MM.1S (cell line): ENCODE measurements at places on chromosomes 6 and 20.

DNA sequence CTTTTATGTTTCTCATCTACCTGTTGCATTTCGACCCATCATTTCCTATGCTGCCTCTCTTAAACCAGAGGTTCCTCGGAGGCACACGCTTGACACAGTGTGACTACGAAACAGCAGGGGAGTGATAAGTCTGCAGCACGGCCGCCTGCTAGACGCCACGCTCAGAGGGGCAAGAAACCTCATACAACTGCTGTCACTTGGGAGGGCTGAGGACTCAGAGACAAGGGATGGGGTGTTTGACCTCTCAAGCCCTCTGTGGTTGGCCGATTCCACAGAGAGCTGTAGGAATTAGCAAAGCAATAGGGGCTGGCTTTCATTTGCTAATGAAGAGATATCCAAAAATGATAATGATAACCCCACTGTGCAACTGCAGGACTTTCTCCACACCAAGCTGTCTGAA, 372.5 kb downstream of the ZFAND3 start:
- no peak for DNase-seq

GRCh38 chr6:33172688-33173534, 19.4 kb downstream of the COL11A2 start:
- no peak for DNase-seq

- no peak for DNase-seq
Measured at GRCh38 chr6:111658462-111659154, 52.9 kb upstream of the TRAF3IP2 start.

DNA sequence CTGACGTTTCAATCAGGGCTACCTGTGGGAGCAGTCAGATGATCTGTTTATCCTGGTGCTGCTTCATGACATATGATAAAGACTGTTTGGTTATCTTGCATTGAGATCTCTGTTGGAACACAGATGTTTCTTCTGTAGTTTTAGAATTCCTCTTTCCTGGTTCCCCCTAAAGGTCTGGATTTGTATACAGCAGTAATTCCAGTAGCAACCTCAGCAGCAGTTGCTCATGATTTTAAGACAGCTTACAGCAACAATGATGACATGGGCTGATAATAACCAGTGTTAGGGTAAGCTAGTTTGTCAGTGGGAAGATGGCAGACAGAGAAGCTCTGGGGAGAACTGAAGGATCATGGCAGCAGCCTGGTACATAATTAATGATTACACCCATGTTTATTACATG, 439.4 kb downstream of the PHF3 start:
- DNase-seq: no peak

- DNase-seq: no peak
Measured at GRCh38 chr20:48845721-48846306, 18.0 kb upstream of the PREX1 start.

- DNase-seq: peak; percentile 77
Measured at GRCh38 chr6:123380257-123380656, 256.5 kb downstream of the TRDN start.

- no peak for DNase-seq
Measured at GRCh38 chr6:146301764-146302163, 241.9 kb upstream of the RAB32 start.

- DNase-seq: no peak
Measured at GRCh38 chr20:2694519-2694918, 1.9 kb downstream of the EBF4 start.

DNA sequence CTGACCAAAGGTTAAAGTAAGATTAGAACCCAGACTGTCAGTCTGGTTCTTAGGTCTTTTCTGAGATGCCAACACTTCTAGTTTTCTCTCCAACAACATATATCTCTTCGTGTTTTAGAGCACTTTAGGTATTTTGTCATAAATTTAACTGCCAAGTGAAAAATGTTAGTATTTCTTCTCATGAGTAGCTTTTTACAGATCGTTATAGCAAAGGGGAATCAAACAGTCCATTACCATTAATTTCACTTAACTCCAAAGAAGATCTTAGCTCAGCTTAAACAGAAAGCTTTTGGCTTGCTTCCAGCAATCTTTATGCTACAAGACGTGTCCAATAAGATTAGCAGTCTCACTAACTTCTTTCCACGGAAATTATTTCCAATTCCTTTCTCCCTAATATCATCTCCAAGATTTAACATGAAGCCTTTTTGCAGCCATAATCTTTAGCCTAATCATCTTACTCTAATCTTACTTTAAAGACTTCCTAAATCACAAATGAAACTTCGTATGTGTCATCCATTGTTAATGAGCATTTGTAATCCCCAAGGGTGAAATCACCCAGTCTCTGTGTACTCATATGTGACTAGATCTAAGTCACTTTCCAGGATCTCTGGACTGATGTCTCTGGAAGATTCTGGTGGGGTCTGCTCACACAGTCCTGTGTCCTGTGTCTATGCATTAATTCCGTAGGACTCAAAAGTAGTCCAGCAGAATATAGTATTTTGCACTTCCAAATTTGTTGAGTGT, 38.7 kb downstream of the MOXD1 start:
- DNase-seq: no peak

- no peak for DNase-seq
Measured at GRCh38 chr20:47336129-47336754, 20.3 kb downstream of the ZMYND8 start.

DNA sequence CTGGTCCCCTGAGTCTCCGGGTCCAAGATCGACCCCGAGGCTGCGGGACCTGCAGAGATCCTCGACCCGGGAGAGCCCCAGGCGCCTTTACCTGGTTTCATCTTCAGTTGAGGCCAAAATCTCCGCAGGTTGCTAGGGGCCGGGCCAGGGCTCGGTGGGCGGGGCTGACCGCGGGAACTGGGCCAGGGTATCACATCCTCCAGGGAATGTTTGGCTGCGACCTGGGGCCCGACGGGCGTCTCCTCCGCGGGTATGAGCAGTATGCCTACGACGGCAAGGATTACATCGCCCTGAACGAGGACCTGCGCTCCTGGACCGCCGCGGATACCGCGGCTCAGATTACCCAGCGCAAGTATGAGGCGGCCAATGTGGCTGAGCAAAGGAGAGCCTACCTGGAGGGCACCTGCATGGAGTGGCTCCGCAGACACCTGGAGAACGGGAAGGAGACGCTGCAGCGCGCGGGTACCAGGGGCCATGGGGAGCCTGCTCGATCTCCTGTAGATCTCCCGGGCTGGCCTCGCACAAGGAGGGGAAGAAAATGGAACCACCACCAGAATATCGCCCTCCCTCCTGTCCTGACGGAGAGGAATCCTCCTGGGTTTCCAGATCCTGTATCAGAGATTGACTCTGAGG, 53.8 kb upstream of the POLR1H start:
- no peak for DNase-seq

DNA sequence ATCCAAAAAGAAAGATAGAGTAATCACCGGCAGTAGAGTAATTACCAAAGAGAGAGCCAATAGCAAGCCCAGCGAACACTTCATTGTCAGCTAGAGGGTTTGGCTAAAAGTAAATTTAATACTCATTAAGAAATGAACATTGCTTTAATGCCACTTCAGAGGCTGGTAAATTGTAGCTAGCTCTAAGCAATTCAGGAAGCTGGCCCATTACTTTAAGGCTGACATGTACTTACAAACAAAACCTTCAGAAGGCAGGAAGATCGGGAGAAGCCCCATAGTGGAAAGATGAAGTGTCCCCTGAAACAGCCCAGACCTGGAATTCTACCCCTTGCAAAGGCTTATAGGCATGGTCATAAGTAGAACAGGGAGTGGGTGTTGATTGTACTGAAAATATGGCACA, 396.6 kb upstream of the ID4 start:
- DNase-seq: no peak

DNA sequence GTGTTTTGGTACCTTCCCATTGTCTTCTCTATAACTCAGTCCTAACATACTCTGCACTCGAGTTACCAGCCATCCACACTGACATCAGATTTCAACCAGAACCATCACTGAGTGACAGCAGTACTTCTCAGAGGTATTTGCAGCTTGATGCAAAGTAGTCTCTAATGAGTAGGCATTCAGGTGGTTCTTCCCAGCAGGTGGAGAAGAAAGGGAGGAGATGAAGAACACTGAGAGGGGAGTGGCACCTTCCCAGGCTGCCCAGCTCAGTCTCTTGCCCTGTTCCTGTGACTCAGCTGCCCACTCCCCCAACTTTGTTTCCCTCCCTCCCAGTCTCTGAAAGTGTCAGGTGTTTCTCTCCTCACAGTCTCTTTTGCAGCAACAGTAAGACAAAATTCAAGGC, 38.7 kb upstream of the SMIM28 start:
- DNase-seq: no peak

- no peak for DNase-seq
Measured at GRCh38 chr20:15498926-15499325, 1074.3 kb downstream of the KIF16B start.

GRCh38 chr6:55576811-55577210, 2.2 kb downstream of the HMGCLL1 start:
- no peak for DNase-seq

DNA sequence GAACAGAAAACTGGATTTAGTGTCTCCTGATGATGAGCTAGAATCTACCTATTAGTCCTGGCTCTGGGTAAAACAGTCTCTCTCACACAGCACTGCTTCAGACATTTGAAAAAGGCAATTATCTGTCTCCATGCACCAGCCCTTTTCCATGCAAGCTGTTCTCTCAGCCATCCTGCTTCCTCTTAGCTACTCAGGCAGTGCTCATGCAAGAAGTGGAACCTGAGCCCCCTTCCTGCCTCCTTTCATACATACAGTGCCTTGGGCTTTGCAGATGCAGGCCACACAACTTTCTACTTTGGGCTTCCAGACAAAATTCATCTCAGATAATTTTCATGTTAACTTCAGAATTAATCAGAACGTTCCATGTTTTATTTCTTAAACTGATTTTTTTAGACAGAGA, 151.3 kb downstream of the RALGAPA2 start:
- DNase-seq: no peak

- DNase-seq: no peak
Measured at GRCh38 chr6:110656492-110656891, 158.8 kb downstream of the CDK19 start.

DNA sequence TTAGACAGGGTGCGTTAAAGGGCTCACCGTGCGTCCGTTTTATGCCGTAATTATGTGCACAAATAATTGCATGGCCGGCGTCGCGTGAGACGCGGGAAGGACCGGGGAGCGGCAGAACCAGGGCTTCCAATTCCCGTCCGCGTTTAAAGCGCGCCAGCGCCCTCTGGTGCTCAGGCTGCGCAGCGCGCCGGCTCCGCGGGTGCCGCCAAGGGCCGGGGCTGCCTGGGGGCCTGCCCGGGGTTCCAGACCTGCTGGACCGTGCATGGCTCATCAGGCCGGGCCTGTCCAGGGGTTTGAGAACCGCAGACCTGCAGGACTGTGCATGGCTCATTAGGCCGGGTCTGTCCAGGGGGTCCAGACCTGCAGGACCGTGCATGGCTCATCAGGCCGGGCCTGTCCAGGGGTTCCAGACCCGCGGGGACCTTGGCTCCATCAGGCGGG, 369.0 kb downstream of the THBS2 start:
- DNase-seq: peak; percentile 39

- no peak for DNase-seq
Measured at GRCh38 chr20:12074111-12074655, 156.5 kb downstream of the BTBD3 start.

DNA sequence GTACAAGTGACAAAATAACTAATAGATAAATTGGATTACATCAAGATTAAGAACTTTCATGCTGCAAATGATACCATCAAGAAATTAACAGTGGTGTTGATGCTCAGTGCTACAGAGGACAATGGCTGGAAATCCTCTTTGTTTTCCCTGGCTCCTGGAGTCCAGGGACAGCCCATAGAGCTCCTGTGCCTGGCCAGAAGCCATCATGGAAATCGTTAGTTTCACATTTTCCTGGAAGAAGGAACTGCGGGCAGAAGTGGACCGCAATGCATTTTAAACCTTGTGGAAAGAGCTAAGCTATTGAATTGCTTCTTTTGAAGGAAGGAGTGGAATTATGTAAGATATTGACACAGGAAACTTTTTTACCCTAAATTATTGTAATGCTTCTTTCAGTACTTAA, 276.0 kb downstream of the GJA1 start:
- no peak for DNase-seq

- no peak for DNase-seq
Measured at GRCh38 chr6:163324688-163325389, 89.7 kb upstream of the QKI start.

GRCh38 chr6:35160642-35161041, 19.5 kb upstream of the TCP11 start:
- no peak for DNase-seq

DNA sequence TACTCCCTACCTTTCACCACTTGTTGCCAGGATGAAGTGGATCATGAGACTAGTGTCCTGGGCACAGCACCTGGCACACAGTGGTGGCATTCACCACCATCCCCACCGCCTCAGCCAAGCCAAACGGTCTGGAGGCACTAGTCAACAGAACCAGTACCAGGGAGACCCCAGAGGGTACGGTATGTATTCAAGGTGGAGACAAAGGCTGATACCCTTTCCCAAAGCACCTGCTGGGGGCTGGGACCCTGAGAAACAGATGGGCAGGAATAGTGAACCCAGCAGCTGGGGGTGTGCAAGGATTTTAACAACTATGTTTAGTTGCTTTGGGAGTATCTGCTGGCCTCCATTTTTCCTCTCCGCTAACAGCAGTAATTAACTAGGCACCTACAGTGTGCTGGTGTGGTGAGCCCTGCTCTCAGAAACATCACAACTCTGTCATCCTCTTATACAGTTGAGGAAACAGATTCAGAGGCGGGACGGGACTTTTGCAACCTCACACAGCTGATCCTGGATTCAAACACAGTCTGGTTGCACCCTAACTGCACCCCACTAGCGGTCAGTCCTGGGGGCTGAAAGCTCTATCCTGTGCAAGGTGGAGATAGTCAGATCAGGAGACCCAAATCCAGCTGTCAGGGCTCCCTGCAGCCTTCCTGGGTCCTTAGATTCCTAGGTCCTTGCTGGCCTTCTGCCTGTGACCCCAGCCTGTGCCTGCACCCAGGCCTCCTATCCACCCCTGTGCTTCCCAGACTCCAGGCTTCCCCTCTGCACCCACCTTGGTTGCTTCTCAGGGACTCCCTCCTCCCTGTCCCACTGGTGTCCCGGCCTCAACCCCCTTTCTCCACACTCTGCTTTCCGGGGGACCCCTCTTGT, 1.2 kb downstream of the SNTA1 start:
- DNase-seq: no peak

- DNase-seq: no peak
Measured at GRCh38 chr6:12991435-12991834, 274.9 kb downstream of the PHACTR1 start.

- peak; percentile 38 for DNase-seq
Measured at GRCh38 chr20:57047281-57048026, 219.0 kb downstream of the BMP7 start.

GRCh38 chr6:149363154-149363553, 36.9 kb upstream of the SUMO4 start:
- no peak for DNase-seq

DNA sequence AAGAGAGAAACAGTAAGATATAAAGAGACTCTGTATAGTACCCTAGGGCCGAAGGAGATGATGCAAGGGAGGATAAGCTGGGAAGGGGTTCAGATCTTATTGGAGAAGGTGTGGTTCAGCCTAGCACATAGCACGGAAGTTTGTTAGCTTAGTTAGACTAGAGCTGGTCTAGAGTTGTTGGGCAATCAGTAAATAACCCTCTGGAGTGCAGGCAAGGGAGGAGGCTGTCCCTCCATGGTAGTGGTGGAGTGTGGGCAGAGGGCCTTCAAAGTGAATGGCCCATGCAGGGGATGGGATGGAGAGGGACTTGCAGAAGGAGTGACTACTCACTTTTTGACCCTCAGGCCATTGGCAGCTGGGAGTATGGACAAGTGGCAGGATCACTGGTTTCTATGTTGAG, 20.0 kb downstream of the TULP4 start:
- no peak for DNase-seq

- peak; percentile 71 for DNase-seq
Measured at GRCh38 chr6:132530293-132530974, 7.6 kb upstream of the TAAR9 start.
